HS-27A (cell line): ENCODE measurements at places on chromosomes 4 and X.

DNA sequence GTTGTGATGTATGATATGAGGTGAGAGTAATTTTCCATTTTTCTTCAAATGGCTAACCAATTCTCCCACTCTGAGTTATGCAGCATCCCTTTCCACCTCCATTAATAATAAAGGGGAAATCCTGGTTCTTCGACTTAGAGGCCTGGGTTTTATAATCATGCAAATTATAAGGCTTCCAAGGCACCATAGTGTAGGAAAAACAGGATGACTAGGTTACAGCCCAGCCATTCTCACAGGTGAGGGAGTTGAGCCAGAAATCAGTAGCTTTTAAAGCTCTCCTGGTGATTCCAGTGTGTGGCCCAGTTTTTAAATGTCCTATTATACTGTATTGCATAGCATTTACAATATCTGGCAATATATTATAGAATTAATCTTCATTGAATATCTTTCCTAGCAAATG is 203.1 kb downstream of the ARHGEF9 start:
- no peak for DNase-seq

DNA sequence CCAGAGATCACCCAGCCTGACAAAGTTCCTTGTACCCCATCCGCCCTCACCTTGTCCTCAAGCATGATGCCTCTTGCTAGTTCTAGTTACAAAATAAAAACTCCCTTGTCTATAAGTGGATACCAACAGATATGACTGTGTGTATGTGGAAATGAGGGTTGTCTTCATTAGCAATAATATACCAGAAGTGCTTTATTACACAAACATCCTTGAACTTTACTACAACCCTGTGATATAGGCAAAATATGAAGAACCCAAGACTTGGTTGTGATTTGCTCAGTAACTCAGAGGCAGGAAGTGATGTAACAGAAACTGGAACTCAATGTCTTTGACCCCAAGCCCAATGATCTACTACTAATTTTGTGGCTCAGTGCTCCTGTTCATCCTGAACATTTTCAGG is 97.6 kb downstream of the AKAP4 start:
- DNase-seq: no peak

DNA sequence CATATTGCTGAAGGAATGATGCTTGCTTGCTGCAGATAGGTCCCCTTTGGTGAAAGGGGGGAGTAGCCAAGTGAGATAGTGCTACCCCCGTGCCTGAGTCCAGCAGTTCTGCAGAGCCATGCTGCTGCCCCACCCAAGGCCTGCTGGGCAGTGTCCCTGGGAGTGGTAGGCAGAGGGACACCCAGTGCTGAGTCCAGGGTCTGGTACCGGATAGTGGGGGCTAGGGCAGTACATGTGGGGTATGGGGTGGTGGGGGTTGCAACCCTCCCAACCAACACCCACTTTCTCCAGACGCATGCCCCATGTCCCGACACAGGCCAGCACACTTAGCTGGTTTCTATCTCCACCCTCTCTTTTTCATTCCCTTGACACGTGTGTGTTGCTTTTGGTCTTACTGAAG is 62.0 kb upstream of the TLR2 start:
- no peak for DNase-seq

DNA sequence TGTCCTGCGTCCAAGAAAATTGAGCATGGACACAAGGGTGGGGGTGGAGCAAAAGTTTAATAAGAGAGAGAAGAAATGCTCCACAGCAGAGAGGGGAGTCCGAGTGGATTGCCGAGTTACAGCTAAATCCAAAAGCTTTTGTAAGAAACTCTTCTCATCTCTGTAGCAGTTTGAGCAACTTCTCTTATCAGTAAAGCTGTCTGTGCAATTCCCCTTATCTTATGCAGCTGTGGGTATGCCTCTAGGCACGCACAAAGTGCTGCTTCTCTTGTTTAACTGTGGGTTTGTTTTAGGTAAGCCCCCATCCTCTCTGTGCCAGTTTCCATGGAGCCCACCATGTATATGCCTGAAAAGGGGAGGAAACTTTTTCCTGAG is 44.8 kb downstream of the HMGB2 start:
- no peak for DNase-seq

- DNase-seq: no peak
These were observed 1.8 kb downstream of the MAD2L1 start for GRCh38 chr4:120064887-120065286.

DNA sequence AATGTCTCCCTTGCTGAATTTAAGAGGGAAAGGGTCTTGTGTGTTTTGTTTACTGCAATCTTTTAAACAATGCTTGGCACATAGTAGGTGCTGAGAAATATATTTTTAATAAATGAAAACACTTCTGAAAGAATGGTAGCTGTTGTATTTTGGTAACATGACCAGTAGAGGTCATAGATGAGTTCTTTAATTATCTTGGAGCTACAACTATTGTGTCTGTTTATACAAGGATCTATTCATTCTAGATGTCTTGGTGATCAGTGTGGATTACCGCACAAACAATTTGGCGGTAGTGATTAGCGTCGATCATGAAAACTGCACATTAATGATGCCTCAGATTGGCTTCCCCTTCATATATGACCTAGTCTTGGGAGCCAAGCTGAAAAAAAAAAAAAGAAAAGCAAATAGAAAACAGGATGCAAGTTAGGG is 21.4 kb upstream of the SCRG1 start:
- no peak for DNase-seq

DNA sequence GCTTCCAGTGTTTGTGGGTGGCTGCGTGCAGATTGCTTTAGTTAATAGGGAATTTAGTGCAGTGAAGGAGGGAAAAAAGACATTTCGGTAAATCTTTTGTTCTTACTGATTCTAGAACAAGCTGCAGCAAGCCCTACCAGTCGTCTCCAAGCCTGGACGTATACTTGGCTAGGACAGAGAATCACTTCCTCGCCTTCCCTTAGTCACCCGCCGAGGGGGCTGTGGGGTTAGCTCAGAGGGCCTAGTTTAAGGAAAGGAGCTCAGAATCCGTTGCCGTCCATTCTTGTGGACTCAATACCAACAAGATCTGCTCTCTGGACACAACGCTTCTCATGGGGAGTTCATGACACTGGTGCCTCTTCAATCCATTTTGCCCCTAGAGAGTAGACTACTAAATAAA is 36.3 kb upstream of the FAT1 start:
- DNase-seq: no peak

DNA sequence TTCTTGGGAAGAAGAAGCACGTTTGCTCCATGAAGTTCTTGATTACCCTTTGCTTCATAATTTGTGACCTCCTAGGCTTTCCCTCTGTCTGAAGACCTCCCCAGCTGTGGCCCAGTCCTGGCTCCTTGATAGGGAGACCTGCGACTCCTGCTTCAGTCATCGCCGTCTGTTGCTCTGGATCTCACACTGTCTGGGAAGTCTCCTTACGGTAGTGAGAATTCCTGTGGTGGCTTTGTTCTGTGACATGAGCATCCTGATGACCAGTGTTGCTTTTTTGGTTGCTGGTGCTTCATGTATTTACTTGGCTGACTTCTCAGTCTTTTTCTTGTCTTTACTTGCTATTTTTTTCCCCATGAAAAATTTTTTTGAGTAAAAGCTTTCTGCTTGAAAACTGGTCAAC is 44.2 kb downstream of the JADE1 start:
- no peak for DNase-seq

GRCh38 chr4:53682196-53682595 is 90.9 kb upstream of the LNX1 start:
- peak; percentile 64 for DNase-seq

GRCh38 chrX:56764975-56765791 is 36.1 kb downstream of the NBDY start:
- no peak for DNase-seq

GRCh38 chr4:56186808-56187523 is 200.3 kb downstream of the AASDH start:
- no peak for DNase-seq

- DNase-seq: peak; percentile 49
These were observed 49.0 kb upstream of the VEGFC start for GRCh38 chr4:176841711-176842112.

- DNase-seq: no peak
These were observed 25.1 kb downstream of the PIR start for GRCh38 chrX:15468036-15468435.

- no peak for DNase-seq
These were observed 18.7 kb downstream of the SCFD2 start for GRCh38 chr4:53346920-53347852.

DNA sequence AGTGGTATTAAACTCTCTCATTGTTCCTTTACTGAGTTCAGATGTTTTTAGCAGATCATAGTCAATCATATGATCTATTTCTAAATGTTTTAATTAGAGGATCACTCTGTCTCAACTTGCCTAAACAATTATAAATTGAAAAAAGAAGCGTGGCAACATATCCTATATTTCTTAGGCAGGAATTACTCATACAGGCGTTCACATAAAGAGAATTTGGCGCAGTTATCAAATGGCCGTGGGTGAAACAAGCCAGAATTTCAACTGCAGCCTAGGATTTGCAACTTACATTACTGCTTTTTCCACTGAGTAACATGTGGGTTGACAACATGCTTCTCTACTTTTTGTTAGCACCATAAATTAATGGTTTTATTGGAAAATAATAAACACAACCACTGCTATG is 141.3 kb downstream of the CPE start:
- DNase-seq: no peak

DNA sequence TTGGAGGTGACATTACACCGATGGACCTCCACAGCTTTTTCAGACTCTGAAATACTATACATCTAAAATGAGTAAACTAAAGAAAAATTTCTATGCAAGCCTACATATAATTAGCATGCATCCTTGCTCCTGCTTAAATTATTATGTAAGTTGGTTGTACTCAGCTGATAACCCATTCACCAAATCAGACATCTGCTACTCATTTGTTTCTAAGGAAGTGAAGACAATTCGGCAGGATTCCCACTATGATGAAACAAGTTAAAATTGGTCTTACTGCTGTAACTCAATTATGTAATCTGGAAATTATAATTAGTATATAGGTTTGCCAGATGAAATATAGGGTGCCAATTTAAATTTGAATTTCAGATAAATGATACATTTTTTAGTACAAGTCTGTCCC is 59.5 kb upstream of the FGF13 start:
- no peak for DNase-seq

DNA sequence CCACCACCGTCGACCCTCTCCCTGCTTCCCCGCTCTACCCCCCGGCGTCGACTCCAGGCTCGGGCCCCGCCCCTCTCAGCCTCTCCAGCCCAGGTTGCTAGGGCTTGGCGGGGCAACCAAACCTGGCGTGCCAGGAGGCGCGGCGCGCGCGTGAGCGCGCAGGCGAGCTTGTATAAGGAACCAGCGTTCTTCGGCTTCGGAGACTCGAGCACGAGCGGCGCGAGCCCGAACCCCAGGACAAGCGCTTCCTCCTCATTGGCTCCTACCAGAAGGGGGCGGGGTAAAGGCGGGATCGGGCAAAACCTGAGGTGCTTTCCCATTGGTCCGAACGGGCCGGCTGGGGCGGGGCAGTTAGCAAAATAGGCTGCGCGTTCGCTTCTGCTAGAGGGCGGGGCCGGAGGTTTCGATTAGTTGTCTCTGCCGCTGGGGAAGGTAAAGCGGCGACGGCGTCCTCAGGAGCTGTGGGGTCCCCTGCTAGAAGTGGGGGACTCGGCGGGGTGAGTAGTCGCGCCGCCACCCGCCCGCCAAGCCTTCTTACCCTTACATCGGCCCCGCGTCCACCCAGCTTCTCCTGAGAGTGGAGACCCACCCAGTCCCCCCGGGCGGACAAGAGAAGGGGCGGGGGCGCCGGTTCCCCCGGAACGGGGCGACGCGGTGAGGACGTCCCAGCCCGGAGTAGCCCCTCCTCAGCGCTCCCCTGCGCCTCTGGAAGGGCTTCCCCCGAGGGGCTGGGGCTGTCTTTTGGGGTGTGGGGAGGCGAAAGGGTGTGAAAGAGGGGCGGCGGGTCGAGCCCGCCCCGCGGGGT is at the start of gene CDKL5:
Gene CDKL5 (plus strand): TSS at position 410 of the 805 bp plus-strand sequence. CDS start 81,489 bp downstream, outside the sequence.
- peak; percentile 67 for DNase-seq

- DNase-seq: no peak
These were observed 67.4 kb downstream of the VCX2 start for GRCh38 chrX:8103655-8104054.

GRCh38 chr4:176387571-176387970 is 67.8 kb downstream of the SPCS3 start:
- no peak for DNase-seq

- peak; percentile 73 for DNase-seq
These were observed 2.9 kb downstream of the MAML3 start for GRCh38 chr4:140150886-140151698.

- no peak for DNase-seq
These were observed 92.2 kb upstream of the RAPGEF2 start for GRCh38 chr4:159010563-159011260.

GRCh38 chrX:140724309-140724708 is 14.8 kb downstream of the LINC00632 start:
- DNase-seq: no peak

DNA sequence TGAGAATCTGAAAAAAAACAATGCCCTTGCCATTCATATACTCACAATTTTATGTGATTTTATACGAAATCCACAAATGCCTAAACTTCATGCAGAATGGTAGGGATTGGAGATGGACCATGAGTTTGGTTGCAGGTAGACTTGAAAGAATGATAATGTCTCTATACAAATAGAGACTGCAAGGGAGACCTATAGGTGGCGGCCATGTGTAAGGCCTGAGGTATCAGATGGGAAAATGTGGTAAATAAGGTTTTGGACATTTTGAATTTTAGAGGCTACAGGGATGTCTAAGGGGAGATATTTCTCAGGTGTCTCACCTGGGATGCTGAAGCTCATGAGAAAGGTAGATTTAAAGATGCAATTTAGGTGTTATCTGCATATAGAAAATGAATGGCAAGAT is 78.0 kb downstream of the GABRB1 start:
- no peak for DNase-seq

- DNase-seq: no peak
These were observed 30.4 kb downstream of the SMIM43 start for GRCh38 chr4:121734571-121734970.

DNA sequence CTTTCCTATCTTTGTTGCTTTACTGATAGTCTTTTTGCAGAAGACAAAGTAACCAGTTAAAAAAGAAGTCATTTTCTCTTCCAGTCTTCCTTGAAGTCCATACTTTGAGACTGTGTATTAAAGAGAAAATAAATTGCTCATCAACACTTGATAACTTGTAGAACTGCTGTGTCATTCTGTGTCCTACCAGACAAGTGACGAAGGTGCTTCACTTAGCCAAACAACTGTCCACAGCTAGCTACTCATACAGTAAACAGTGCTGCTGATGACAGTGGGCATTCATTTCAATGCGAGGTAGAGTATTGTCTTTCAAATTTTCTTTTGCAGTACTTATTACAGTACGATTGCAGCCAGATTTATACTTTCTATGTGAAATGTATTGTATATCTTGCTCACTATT is 11.5 kb downstream of the COL25A1 start:
- DNase-seq: no peak
